ENCODE measurements at places on chromosomes 2 and 18.

DNA sequence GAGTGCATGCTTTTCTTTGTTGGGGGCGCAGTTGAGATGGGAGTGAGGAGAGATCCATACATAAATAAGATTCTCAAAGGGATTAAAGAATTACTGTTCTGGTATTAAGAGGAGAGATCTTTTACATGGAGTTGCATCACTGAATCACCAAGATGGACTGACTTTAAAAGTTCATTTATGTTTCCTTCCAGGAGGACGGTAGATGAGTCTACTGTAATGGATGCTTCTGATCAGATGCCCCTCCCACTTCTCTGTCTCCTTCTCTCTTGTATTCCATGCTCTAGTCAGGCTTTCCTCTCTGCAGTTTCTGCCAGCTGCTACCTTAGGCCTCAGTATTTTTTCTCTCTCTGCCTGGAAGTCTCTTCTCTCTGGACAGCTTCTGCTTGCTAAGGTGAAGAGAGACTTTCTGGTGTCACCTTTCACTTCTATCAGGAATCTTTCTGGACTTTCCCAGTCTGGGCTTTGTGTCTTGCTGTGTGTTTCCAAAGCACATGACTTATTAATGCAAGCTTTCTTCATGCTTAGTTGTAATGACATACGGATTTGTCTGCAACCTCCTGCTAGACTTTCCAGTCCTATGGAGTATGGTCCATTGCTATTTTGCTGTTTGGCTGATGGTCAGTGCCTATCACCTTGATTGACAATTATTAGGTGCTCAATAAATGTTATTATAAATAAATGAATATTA, 23.6 kb downstream of the FAM171B start:
- peak; percentile 47 for DNase-seq
- H3K36me3 ChIP-seq = no peaks in the 10 kb centered on the region
- no peaks in the 10 kb centered on the region for H3K27me3 ChIP-seq
- H3K27ac ChIP-seq = peak overlapping the region; percentile 91

GRCh38 chr18:32355896-32356295, 114.8 kb downstream of the GAREM1 start:
- H3K4me1 ChIP-seq = no peaks in the 10 kb centered on the region
- H3K36me3 ChIP-seq = no peaks in the 10 kb centered on the region
- H3K27me3 ChIP-seq = no peaks in the 10 kb centered on the region

- no peak overlapping the region for H3K27ac ChIP-seq
- no peaks in the 10 kb centered on the region for H3K36me3 ChIP-seq
- no peak for DNase-seq
- no peak overlapping the region for H3K4me3 ChIP-seq
- peaks cover 3% of the 10 kb centered on the region for H3K4me1 ChIP-seq
Observed at GRCh38 chr18:50866765-50867164, 12.2 kb upstream of the ME2 start.

DNA sequence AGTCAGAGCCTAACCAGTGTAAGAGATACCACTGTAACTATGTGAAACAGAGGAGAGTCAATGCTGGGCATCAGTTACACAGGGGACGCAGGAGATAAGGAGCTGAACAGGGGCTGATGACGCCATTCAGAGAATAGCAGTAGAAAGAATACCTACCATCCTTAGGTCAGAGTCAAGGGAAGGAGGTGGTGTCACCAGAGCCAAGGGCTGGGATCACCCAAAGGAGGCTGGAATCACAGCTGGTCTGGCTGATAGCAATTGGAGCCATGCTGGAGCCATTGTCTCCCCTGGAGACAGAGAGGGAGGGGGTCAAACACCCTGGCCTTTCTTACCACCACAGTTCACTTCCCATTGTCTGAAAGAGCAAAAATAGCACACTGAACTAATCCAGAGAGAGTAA, 37.3 kb upstream of the C18orf32 start:
- H3K27ac ChIP-seq = no peak overlapping the region
- no peaks in the 10 kb centered on the region for H3K36me3 ChIP-seq
- H3K4me1 ChIP-seq = no peaks in the 10 kb centered on the region
- DNase-seq = no peak
- H3K27me3 ChIP-seq = peaks cover 16% of the 10 kb centered on the region

DNA sequence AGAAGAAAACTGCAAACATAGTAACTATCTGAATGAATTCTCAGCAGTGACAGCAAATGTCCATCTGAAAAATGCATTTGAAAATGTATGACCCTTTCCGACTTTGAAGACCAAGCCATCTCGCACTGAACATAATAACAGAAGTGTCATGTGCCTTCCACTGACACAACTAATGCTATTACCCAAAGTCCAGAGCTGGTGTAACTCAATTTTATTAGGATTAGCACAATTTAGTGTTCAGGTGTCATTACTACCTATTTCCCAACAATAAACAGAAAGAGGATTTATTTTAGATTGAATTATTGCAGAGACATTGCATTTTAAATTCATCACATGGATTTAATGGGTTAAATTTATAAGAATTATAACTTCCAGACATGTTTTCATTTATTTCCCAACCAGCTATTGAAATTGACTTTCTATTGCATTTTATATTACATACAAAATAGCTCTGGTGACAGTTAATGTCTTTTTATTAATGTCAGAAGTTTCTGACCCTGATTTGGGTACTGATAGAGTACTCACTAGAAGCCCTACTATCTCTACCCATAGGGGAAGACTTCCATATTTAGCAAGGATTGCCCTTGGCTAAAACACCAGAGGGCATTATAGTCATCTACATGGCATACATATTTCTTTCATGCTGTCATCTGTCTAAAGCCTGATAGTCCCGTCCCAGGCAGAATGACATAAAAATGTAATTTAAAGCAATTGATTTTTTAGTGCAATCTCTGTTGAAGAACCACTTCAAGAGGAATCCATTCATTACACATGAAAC, 7.0 kb upstream of the STK39 start:
- peak; percentile 40 for DNase-seq
- no peaks in the 10 kb centered on the region for H3K36me3 ChIP-seq
- H3K4me1 ChIP-seq = no peaks in the 10 kb centered on the region
- H3K27ac ChIP-seq = no peak overlapping the region
- H3K27me3 ChIP-seq = no peaks in the 10 kb centered on the region

Data from IMR-90 (cell line).